Kidney (tissue), 22 donors: ENCODE measurements at places on chromosomes 5 and 9. TPM values are rescaled to one million over a fixed set of nuclear protein-coding genes. Genes with fewer than 3 reads are reported as not detected.
A peak's percentile ranks its signal among the peaks of the same experiment; 100 is the strongest.

GRCh38 chr9:126401107-126401506, 74.5 kb downstream of the MVB12B start:
- DNase-seq: no peak
- H3K27ac ChIP-seq: no peak overlapping the region
- no peak overlapping the region for H3K4me3 ChIP-seq
- H3K4me1 ChIP-seq: no peaks in the 10 kb centered on the region
- H3K36me3 ChIP-seq: no peaks in the 10 kb centered on the region

DNA sequence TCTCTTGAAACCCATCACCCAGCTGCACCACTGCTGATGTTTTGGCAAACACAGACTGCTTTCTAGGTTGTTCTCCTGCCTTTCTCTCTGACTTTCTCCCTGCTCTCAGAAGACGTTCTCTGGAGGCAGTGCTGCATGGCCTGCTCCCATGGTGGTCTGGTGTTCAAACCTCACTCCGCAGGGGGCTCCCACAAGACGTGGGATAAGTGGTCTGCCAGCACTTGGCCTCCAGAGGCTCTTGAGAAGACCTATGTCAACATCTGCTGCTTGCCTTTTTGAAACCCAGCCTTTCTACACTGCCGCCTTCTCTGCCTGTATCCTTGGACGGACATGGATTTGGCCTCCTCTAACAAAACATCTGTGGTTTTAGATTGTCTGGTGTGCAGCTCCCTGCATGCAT, 16.6 kb downstream of the USP20 start:
- H3K4me1 ChIP-seq: no peaks in the 10 kb centered on the region
- no peaks in the 10 kb centered on the region for H3K27me3 ChIP-seq
- no peak overlapping the region for H3K27ac ChIP-seq

Gene HBEGF
- 7.8 TPM for total RNA-seq

DNA sequence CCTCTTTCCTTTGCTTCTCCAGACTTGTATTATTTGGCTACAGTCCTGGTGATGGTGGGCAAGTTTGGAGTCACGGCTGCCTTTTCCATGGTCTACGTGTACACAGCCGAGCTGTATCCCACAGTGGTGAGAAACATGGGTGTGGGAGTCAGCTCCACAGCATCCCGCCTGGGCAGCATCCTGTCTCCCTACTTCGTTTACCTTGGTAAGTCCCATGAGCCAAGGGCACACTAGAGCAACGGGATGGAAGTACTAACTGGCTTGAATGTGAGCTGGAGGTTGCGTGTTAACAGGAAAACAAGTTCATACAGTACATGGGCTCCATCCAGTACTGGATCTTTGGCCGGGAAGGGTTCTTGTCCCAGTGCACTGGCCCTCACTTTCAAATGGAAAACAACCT, 22.9 kb downstream of the SLC22A5 start:
- no peak overlapping the region for H3K27ac ChIP-seq
- DNase-seq: no peak
- H3K27me3 ChIP-seq: no peaks in the 10 kb centered on the region
- peaks cover 59% of the 10 kb centered on the region for H3K36me3 ChIP-seq
- peaks cover 18% of the 10 kb centered on the region for H3K4me1 ChIP-seq
- H3K4me3 ChIP-seq: no peak overlapping the region

Gene NUDCD2
- 24.3 TPM for total RNA-seq

Gene PCDHA8
- total RNA-seq: 0.82 TPM

DNA sequence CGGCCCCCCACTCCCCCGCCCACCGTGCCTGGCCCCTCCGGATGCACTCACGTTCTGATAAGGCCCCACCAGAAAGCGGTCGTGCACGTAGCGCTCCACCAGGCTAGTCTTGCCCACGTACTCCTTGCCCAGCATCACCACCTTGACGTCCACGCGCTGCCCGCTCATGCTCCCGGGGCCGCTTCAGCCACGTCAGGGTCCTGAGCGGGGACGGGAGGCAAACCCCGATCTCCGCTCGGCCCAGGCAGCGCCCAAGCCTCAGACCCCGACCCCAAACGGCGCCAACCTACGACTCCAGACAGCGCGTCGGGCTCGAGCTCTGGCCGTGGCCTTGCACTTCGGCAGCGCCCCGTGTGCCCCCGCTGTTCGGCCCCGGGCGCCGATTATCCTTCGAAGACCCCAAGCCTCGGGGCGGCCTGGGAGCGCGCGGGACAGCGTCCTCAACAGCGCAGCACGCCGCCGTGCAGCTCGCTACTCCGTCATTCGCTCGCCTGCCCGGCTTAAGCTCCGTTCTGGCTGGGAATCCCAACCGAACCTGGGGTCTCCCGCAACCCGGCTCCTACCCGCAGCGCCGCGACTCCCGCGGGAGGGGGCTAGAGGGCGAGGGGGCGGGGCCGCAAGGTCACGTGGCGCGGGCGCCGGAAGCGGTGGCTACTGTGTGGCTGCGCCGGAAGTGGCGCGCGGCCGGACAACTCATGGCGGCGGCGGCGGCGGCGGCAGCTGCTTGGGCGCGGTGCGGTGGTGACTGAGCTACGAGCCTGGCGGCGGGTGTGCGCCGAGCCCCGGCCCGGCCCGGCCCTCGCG, at the start of the genes PRELID1 and RAB24:
Gene PRELID1 (plus strand): TSS at position 679 of the 804 bp plus-strand sequence. CDS start 187 bp downstream, outside the sequence.
Gene RAB24 (minus strand): TSS at position 599 of the 804 bp plus-strand sequence. CDS start 431 bp downstream, at position 168.
- no peaks in the 10 kb centered on the region for H3K27me3 ChIP-seq
- H3K4me3 ChIP-seq: peak within 1 kb of the TSS; percentile 84
- H3K27ac ChIP-seq: peak within 1 kb of the TSS; percentile 76

Gene GFI1B
- total RNA-seq: 0.28 TPM

DNA sequence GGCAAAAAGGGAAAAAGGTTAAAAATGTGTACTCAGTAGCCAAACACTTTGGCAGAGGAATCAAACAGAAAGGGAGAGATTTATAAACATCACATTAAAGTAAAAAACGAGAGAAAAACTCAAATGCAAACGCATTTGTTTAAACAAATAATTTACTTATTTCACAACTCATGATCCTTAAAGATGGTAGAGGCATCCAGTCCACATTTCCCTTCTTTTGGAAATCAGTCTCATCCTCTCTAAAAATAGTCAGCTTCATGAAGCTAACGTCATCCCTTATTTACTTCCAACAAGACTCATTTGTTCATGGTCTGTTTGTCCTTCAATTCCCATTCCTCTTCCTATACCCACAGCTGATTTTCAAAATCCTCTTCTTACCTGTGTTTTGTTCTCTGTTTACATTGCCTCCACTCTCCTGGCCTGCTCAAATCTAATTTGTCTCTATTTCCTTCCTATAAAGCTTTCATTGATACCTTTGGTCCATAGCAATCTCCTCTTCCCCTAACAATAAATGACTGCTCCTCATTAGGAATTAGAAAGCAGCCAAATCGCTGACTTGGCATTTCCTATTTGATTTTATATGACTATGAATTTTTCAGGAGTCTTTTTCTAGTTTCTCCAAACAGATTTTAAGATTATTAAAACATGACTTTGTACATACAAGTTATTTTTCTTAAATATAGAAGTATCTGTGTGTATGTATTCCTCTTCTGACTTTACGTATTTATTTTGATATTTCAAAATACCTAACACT, 805.3 kb downstream of the TLE1 start:
- no peak overlapping the region for H3K27ac ChIP-seq
- no peaks in the 10 kb centered on the region for H3K27me3 ChIP-seq
- no peak overlapping the region for H3K4me3 ChIP-seq
- no peaks in the 10 kb centered on the region for H3K4me1 ChIP-seq
- DNase-seq: no peak
- no peaks in the 10 kb centered on the region for H3K36me3 ChIP-seq

DNA sequence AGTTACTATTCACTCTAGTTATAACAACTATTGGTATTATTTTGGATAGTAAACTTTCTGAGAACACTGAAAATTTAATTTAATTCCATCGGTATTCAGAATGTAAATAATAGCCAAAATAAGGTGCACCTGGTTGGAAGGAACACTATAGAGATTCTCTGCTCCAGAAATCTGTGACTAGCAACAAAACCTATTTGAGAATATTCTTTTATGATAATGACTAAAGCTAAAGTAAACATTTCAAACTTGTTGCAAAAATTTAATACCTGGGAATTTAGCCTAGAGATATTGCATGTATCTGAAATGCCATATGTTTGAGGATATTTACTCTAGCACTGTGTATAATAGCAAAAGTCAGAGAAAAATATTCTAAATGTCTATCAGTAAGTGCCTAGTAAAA, 144.1 kb downstream of the PLK2 start:
- no peaks in the 10 kb centered on the region for H3K27me3 ChIP-seq
- H3K27ac ChIP-seq: no peak overlapping the region
- no peaks in the 10 kb centered on the region for H3K4me1 ChIP-seq
- H3K36me3 ChIP-seq: no peaks in the 10 kb centered on the region
- DNase-seq: no peak

- peak; percentile 71 for DNase-seq
- no peaks in the 10 kb centered on the region for H3K4me1 ChIP-seq
- H3K27ac ChIP-seq: no peak overlapping the region
- no peak overlapping the region for H3K4me3 ChIP-seq
- no peaks in the 10 kb centered on the region for H3K36me3 ChIP-seq
These were observed 272.7 kb downstream of the TRIM32 start for GRCh38 chr9:116959809-116960208.

GRCh38 chr9:87513880-87514535, 16.3 kb downstream of the DAPK1 start:
- no peak for DNase-seq
- H3K36me3 ChIP-seq: peaks cover 3% of the 10 kb centered on the region
- no peak overlapping the region for H3K4me3 ChIP-seq
- H3K27me3 ChIP-seq: no peaks in the 10 kb centered on the region
- peaks cover 16% of the 10 kb centered on the region for H3K4me1 ChIP-seq

- no peaks in the 10 kb centered on the region for H3K27me3 ChIP-seq
- DNase-seq: no peak
- no peaks in the 10 kb centered on the region for H3K4me1 ChIP-seq
- no peaks in the 10 kb centered on the region for H3K36me3 ChIP-seq
These were observed 51.5 kb downstream of the MLLT3 start for GRCh38 chr9:20570756-20571155.
